ENCODE measurements at places on chromosomes 11 and 22.
A peak's percentile ranks its signal among the peaks of the same experiment; 100 is the strongest.

DNA sequence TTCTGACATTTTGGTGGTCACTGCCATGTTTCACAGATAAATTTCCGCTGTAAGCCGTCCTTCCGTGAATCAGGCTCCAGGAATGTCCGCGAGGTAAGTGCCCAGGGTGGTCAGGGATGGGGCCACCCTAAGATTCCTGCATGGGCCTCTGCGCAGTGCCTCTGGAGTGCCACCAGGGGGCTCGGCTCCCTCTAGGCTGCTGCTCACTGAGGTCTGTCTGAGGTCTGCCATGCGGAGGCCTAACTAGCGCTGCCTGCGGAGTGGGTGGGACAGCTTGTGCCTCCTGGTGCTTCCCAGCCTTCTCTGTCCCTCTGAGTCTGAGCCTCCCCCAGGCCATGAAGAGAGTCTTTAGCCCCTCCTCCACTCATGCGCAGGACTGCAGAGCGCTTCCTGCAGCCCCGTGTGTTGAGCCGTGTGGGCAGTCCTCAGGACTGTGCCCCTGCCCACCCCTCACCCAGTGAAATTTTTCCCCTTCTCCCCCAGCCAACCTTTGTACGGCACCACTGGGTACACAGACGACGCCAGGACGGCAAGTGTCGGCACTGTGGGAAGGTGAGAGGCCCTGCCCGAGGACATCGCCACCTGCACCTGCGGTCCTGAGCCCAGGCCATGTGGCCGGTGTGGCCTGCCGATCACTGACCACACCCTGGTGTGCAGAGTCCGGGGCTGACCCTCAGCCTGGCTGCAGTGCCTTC, 11.9 kb upstream of the MDK start:
- DNase-seq: no peak

- DNase-seq: no peak
Measured at GRCh38 chr11:20017320-20017719, 143.0 kb downstream of the DBX1 start.

GRCh38 chr11:8262552-8263108, 1.0 kb downstream of the LMO1 start:
- DNase-seq: peak; percentile 56

DNA sequence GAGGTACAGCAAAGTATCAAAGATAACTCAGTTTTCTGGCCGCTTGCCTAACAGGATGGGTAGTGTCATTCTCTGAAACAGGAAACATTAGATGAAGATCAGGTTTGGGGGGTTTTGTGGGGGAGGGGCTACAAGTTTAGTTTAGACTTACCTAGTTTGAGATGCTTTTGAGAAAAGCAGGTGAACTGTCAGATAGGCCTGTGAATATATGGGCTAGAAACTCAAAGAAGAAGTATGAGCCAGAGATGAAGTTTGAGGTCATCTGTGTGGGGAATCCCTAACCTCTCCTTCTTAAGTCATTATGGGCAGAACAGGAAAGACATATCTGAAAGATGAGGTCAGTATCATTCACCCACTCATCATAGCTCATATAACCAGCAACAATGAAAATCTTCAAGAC, 11.9 kb downstream of the HOATZ start:
- no peak for DNase-seq

- DNase-seq: peak; percentile 49
Measured at GRCh38 chr22:37544955-37545702, 15.2 kb upstream of the CDC42EP1 start.

DNA sequence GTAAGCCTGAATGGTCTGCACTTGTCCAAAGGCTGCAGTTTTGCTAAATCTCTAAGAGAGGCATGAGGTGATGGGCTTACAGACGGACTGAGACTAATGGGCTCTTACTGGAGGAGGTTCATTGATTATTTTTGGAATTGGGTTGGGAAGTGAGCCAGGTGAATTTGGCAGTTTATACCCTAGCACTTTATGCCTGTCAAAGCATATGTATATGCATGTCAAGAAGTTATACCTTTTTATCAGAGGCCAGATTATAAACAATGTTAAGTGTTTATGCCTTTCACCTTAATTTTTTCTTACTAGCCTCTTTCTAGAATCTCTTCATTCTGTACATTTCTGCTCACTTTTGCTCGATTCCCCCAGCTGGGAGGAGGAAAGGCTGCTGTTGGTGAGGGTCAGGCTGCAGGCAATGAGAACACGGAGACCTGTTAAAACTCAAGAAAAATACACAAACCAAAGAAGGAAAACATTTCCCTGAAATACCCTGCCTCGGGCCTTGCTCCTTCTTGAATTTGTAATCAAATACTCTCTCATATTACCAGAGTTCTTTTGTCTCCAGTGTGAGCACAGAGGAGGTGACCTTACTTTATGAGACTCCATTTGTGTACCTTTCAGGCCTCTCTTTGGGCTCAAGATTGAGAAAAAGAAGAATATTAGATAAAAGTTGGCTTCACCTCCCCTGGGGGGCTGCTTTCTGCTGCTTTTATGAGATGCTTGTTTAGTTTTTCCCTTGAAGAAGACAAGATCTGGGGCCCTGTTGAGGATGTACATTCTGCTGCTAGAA, 19.6 kb downstream of the NAT10 start:
- no peak for DNase-seq

DNA sequence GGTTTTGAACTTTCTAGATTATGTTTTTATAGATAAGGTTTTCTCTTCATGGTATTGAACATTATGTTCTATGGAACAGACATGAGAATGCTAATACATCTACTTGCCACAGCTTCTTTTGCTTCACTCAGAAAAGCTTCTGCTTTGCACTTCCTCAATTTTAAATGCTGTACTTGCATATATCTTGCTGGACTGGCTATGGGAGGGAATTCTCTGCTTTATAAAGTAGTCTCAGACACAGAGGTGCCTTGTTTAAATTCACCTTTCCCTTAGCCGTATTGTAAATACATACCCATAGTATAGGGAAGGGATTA, 173.9 kb downstream of the DDX10 start:
- no peak for DNase-seq

DNA sequence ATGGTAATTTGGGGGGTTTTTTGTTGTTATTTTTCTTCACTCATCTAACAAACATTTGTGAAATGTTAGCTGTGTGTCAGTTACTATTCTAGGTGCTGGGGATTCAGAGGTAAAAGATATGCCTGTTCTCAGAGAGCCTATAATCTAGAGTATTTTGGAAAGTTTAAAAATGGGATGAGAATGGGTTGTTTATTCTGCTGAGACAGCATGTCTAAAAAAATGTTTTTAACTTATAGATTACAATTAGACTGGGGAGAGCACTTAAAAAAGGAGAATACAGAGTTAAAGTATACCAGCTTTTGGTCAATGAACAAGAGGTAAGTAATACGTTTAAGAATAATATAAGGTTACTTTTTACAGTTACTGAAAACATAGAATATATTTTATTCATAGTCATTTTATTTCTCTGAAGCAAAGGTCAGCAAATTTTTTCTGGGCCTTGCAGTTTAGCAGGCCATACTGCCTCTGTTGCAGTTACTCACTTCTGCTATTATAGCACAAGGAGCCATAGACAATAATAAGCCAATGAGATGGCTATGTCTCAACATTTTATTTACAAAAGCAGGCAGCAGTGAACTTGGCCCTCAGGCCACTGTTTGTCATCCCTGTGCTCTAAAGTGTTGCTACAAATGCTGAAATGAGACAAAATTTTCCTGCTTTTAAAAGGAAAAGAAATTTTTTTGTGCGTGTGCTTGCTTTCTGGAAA, 60.0 kb downstream of the DKK3 start:
- DNase-seq: no peak

GRCh38 chr22:31970490-31971444, 26.4 kb downstream of the YWHAH start:
- DNase-seq: peak; percentile 83

GRCh38 chr11:15212876-15213275, 98.2 kb downstream of the INSC start:
- DNase-seq: no peak
